ENCODE measurements at places on chromosomes 2 and 18. TPM values are rescaled to one million over a fixed set of nuclear protein-coding genes. Genes with fewer than 3 reads are reported as not detected.

The GPR75 gene
- 0.47 TPM for polyA plus RNA-seq

The MBD2 gene
- 32.4 TPM for polyA plus RNA-seq

The PDCD1 gene
- 2.0 TPM for polyA plus RNA-seq

The LYPD1 gene
- polyA plus RNA-seq: 6.9 TPM

The RAPGEF4 gene
- polyA plus RNA-seq: 60.3 TPM

The ABHD1 gene
- polyA plus RNA-seq: 4.4 TPM

The HJURP gene
- polyA plus RNA-seq: 2.2 TPM

The STRN gene
- 13.4 TPM for polyA plus RNA-seq

The DNAH6 gene
- polyA plus RNA-seq: 0.27 TPM

The SPAG16 gene
- polyA plus RNA-seq: 15.3 TPM

The UGGT1 gene
- 6.8 TPM for polyA plus RNA-seq

The TBR1 gene
- polyA plus RNA-seq: not detected

The ATRAID gene
- 228 TPM for polyA plus RNA-seq

The ITGAV gene
- polyA plus RNA-seq: 37.7 TPM

The ZSWIM2 gene
- polyA plus RNA-seq: not detected

The ADRA2B gene
- polyA plus RNA-seq: 1.2 TPM

The ACTG2 gene
- 14.1 TPM for polyA plus RNA-seq

The CLK1 gene
- 2,325 TPM for polyA plus RNA-seq

The SIX3 gene
- polyA plus RNA-seq: not detected

The PREPL gene
- 122 TPM for polyA plus RNA-seq

The MYOM1 gene
- polyA plus RNA-seq: 3.8 TPM

The GATA6 gene
- 48.2 TPM for polyA plus RNA-seq

The ITGA6 gene
- 5.1 TPM for polyA plus RNA-seq

The DOK6 gene
- 0.24 TPM for polyA plus RNA-seq

The HTR2B gene
- polyA plus RNA-seq: 17.9 TPM

The PTPRN gene
- 45.3 TPM for polyA plus RNA-seq

The ALLC gene
- polyA plus RNA-seq: 2.8 TPM

The SFTPB gene
- polyA plus RNA-seq: 5.5 TPM

The INHA gene
- polyA plus RNA-seq: 120 TPM

The IMPACT gene
- 58.9 TPM for polyA plus RNA-seq

The NT5DC4 gene
- not detected for polyA plus RNA-seq

The ZNF385B gene
- 5.0 TPM for polyA plus RNA-seq

The MYO3B gene
- polyA plus RNA-seq: 0.08 TPM

The SGPP2 gene
- polyA plus RNA-seq: 0.61 TPM

The TUBA4B gene
- not detected for polyA plus RNA-seq

The ATP8B1 gene
- polyA plus RNA-seq: 4.3 TPM

The CIDEA gene
- polyA plus RNA-seq: 18.5 TPM

The TTN gene
- polyA plus RNA-seq: 0.47 TPM

The IL36G gene
- not detected for polyA plus RNA-seq

The SCG2 gene
- polyA plus RNA-seq: 688 TPM

The CASP8 gene
- 8.2 TPM for polyA plus RNA-seq

The TFCP2L1 gene
- 0.17 TPM for polyA plus RNA-seq

The GPAT2 gene
- polyA plus RNA-seq: 3.3 TPM

The WNT10A gene
- polyA plus RNA-seq: not detected

The SLC9A4 gene
- polyA plus RNA-seq: not detected

The CWC22 gene
- 22.0 TPM for polyA plus RNA-seq

The RGPD8 gene
- polyA plus RNA-seq: 0.44 TPM

The FAM228B gene
- polyA plus RNA-seq: 66.3 TPM

The OST4 gene
- 531 TPM for polyA plus RNA-seq

The HOXD9 gene
- polyA plus RNA-seq: 7.5 TPM

The RGPD5 gene
- 8.8 TPM for polyA plus RNA-seq

The IL36RN gene
- polyA plus RNA-seq: not detected

Measured in adrenal gland (tissue), 19 donors.